GM12864 (cell line): ENCODE measurements at places on chromosomes 1 and 21.
A peak's percentile ranks its signal among the peaks of the same experiment; 100 is the strongest.

GRCh38 chr1:90475631-90476030, 241.5 kb downstream of the BARHL2 start:
- no peak for DNase-seq

DNA sequence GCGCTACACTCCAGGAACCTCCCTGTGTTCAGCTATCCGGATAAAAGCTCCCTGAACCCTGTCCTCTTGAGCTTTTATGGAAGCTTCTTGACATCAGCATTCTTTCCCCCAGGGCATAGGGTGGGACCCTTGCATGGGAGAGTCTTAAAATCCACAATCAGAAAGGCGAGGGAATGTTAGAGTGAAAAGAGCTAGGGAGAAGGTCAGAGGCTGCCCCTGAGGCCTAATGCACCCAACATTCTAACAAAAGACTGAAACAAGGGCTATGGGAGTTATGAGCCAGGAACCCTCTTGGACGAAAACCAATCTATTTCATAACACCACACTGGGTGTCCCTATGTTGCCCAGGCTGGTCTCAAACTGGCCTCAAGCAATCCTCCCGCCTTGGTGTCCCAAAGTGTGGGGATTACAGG, 36.7 kb downstream of the NEK2 start:
- DNase-seq, result no peak

DNA sequence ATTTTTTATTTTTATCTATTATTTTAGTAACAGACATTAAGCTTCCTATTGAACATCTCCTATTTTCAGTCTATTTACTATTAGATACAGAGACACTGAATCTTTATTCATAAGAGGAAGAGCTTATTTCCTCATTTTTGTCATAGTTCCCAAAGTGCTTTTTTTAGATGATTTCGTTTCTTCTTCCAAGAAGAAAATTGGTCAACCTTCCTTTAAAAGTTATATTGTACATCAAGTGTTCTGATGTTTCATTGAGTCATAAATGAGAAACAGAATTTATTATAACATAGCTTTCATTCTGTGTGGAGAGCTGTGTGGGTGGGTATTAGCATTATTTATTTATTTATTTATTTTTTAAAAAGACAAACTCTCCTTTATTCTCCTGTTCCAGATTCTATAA, 50.6 kb upstream of the BACH1 start:
- DNase-seq, result no peak

- no peak for DNase-seq
These were observed 187.9 kb downstream of the PTPRU start for GRCh38 chr1:29424266-29424665.

- peak; percentile 73 for DNase-seq
These were observed 1.8 kb downstream of the ARPC5 start for GRCh38 chr1:183633676-183634343.

DNA sequence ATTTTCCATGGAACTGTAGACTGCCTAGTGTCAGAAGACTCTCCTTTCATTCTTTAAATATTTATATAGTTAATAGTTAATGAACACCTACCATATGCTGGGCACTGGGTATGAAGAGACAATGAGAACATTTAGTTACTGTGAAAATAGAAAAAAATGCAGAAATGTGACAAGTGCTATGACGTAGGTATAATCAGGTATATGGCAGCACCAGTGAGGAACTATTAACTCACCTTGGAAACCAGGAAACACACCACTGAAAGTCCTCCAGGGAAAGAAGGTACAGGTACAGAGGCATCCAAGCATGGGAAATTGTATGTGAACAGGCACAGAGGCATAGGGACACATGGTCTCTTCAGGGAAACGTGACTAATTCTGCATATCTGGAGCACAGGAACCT, 42.3 kb downstream of the DPT start:
- no peak for DNase-seq
